ENCODE measurements at places on chromosomes 3 and 15. TPM values are rescaled to one million over a fixed set of nuclear protein-coding genes. Genes with fewer than 3 reads are reported as not detected.

DNA sequence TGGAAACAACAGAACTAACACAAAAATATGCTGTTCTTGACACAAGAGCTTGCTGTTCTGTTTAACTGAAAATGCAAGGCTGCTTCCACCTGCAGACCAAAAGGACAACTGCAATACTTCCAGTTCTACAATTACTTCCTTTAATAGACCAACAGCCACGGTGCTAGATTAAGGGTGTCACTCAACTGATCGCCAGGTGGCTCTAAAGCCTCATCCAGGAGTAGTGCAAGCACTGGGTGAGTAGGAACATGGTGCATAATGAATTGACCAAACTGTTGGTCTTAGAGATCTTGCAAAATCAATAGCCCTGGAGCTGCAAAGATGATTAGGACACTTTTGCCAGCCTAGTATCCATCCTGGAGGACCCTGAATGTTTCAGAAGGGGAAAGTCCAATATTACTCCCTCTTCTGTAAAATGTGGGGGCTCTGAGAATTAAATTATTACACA is 3.6 kb upstream of the CLDN16 start:
- DNase-seq, result peak; percentile 28

DNA sequence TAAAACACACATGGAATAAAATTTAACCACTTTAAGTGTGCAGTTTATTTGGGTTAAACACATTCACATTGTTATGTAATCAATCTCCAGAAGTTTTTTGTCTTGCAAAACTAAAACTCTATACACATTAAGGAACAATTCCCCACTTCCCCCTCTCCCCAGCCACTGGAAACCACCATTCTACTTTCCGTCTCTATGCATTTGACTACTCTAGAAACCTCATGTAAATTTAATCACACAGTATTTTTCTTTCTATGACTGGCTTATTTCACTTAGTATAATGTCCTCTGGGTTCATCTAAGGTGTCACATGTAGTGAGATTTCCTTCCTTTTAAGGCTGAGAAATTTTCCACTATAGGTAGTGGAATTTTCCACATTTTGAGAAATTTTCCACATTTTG is 568.7 kb upstream of the UBE2E2 start:
- DNase-seq, result no peak

The C3orf62 gene
- 3.4 TPM for total RNA-seq

- DNase-seq, result no peak
Observed at GRCh38 chr3:46549989-46550388, 16.1 kb downstream of the LRRC2 start.

DNA sequence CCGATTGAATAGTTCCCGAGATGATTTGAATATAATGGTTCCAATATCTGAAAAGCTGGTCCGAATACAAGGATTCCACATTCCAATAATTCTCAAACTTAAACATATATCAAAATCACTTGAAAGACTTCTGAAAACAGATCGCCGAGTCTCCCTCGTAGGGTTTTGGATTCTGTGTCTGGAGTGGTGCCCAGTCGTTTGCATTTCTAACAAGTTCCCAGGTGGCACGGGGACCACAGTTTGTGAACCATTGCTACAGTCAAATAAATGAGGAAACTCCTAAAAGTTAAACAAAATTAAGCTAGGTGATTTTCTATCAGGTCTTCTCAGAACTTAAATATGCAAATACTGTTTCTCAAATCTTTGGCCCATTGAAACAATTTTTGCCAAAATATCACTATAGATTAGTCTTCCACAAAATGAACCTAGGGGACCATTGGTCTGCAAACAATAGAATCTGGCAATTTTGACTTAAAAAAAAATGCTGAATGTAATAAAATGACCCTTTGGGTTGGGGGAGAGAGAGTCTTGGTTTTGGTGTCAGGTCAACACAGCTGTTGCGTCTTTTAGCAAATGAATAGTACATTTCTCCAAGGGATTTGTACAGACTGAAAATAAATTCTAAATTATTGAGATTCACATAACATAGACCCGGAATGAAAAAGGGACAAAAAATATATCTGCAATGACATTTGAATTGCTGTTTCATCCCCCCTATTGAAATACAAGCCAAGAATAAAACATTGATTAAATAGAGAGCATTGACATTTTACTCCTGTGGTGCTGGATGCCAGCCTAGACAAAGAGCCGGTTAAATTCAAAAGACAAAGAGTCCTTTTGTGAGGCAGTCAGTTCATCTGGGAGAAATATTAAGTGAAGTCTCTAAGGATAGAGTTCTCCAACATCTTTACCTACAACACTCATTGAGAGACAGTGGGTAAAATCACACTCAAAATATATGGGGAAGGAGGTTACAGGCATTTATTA is 175.7 kb upstream of the ADAMTS9 start:
- peak; percentile 16 for DNase-seq

The CPB1 gene
- not detected for total RNA-seq

The AHSG gene
- not detected for total RNA-seq

GRCh38 chr3:69288161-69288895 is 97.6 kb downstream of the FRMD4B start:
- peak; percentile 88 for DNase-seq

GRCh38 chr3:122678506-122678905 is 2.1 kb upstream of the PARP14 start:
- DNase-seq, result no peak

GRCh38 chr3:52245322-52246263 is at the start of gene PPM1M:
TSS of gene PPM1M (plus strand) at chr3:52245759. CDS start at chr3:52245825, 66 bp downstream.
- DNase-seq, result peak; percentile 83

DNA sequence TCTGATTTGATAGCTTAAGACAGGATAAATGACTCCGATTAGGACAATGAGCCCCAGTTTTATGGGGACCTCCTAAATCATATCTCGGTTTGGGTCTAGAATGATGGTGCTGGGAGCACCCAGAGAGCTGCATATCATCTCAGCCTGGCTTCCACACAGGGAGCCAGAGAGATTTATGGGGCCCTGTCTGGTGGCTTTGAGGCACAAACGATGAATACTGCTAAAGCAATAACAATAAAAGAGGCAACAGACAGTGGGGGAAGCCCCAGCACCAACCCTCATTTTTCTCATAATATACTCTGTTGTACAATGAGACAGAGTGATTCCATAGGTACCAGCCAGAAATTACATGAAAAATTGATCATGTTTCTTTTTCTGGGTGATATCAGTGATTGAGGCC is 889.0 kb upstream of the CFAP20DC start:
- DNase-seq, result no peak

DNA sequence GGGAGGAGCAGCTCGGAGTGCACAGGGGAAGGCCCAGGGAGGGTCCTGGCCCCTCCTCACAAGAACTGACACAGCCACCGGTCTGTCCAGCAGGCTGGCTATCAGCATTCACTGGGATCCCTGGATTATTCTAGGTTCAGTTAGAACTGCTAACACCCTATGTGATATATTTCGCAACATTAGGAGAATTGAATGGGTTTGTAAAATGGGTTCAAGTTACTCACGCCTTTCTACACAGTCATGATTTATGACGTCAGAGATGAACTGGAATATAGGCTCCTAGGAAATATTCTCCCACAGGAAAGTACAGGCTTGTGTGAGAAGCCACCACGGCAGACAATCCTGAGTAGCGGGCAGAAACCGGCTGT is 969 bp upstream of the BSN start:
- no peak for DNase-seq

The PLA2G4D gene
- total RNA-seq, result not detected

- no peak for DNase-seq
Observed at GRCh38 chr3:187208159-187208558, 10.9 kb downstream of the RTP1 start.

DNA sequence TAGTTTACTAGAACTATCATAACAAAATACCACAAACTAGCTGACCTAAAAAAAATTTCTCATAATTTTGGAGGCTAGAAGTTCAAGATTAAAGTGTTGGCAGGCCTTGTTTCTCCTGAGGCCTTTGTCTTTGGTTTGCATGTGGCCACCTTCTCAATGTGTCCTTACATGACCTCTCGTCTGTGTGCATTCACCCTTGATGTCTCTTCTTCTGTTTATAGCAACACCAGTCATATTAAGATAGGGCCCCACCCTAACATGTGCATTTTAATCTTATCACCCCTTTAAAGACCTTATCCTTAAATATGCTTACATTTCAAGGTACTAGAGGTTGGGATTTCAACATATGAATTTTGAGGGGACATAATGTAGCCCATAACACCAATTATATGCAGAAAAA is 177.0 kb downstream of the ZBBX start:
- DNase-seq, result no peak

The TEX55 gene
- not detected for total RNA-seq

All from neural progenitor cell (in vitro differentiated cells).